ENCODE measurements at places on chromosomes 6 and 20.

DNA sequence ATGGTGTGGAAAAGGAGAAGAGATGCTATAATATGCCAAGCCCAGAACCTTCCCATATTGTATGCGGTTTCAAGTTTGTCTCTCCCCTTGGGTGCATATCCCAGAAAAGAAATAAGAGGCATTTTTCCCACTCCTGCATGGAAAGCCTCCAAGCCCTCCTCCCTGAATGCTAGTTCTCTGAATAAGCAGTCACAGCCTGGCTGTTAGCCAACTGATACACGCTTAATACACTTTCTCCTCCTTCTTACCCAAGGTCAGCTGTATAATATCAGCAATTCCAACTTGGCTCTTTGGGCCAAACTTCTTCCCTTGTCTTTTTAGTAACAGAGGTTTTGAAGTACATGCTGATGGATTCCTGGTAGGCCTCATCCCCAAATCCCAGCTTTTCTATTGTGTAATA, 440.1 kb downstream of the EPHA7 start:
- DNase-seq = no peak

- DNase-seq = no peak
Observed at GRCh38 chr6:125812394-125813292, 21.9 kb downstream of the NCOA7 start.

DNA sequence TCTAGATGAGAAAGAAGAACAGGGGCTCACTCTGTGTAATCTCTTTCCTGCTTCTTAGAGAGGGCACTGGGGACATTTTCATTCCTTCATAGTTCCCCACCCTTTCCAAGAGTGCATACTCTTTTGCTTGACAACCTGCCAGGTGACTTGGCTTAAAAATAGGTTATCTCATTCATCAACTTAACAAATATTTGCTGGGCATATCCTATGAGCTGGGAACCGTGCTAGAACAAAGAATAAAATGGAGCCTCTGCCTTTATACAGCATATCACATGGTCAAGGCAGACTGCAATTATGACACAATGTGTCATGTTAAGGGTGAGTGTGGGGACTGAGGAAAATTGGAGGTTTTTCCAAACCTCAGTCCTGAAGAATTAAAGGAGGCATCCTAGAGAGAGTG, 209.8 kb upstream of the FOXA2 start:
- DNase-seq = no peak

DNA sequence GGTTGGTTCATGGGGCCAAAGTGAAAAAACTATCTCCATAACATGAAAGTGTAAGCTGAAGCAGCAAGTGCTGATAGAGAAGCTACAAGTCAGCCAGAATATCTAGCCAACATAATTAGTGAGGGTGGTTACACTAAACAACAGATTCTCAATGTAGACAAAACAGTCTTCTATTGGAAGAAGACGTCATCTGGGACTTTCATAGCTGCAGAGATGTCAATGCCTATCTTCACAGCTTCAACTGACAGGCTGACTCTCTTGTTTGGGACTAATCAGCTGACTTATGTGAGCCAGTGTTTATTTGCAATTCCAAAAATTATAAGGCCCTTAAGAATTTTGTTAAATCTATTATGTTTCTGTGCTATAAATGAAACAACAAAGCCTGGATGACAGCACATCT, 63.2 kb downstream of the GMDS start:
- DNase-seq = no peak

DNA sequence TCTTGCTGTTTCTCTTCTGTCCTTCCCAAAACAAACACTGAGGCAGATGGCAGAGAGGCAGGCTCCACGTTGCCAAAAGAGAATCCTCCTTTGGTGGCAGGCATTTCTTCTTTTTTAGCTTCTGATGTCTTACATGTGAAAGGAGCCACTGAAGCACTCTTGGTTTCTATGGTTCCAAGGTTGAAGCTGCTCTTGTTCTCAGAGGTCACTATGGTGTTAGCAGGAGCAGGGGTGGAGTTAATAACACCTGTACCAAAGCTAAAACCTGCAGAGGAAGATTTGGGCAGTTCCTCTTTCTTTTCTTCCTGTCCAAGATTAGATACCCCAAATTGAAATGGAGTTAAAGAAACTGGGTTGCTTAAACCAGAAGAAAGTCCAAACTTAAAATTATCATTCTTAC, 28.8 kb downstream of the FAM8A1 start:
- no peak for DNase-seq

GRCh38 chr20:22348010-22348409, 236.4 kb downstream of the FOXA2 start:
- no peak for DNase-seq

DNA sequence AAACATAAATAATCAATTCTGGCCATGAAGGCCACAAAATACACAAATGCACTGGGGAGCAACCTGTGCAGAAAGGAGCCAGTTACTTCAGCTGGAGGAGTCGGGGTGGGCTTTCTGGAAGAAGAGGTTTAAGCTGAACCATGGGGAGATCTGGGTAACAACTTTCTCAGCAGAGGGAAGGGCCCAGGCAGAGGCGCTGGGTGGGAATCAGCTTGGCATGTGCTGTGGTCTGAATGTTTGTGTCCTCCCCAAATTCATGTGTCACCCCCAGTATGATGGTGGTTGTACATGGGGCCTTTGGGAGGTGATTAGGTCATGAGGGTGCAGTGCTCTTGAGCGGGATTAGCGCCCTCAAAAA, 107.9 kb downstream of the SYCP2 start:
- DNase-seq = no peak

DNA sequence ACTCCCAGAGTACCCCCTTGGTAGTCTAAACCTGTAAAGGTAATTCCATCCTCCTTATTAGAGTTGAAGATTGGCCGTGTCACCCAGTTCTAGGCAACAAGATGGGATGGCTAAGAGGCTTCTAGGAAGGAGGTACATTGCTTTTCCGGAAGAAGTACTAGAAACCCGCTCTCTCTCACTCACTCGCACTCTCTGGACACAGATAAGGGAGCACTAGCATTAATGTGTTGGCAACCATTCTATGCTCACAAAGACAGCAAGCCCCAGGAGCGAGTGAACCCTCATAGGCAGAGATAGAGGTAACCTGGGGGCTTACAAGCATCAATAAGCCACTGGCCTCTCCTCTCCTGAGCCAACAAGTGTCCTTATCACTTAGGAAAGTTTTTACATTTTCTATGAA, 503.2 kb upstream of the JARID2 start:
- no peak for DNase-seq

DNA sequence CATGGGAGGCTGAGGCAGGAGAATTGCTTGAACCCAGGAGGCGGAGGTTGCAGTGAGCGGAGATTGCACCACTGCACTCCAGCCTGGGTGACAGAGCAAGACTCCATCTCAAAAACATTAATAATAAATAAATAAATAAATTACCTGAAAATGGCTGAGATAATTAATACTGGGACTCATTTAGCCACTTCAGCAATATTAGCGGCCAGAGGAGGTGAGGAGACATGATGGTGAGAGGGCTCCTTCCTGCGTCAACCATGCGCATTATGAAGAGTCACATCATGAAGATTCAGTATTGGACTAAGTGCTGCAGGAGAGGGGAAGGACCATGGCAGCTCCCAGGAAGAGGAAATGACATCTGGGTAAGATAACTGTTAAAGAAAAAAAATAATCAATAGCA, 2.9 kb upstream of the PYGB start:
- no peak for DNase-seq

DNA sequence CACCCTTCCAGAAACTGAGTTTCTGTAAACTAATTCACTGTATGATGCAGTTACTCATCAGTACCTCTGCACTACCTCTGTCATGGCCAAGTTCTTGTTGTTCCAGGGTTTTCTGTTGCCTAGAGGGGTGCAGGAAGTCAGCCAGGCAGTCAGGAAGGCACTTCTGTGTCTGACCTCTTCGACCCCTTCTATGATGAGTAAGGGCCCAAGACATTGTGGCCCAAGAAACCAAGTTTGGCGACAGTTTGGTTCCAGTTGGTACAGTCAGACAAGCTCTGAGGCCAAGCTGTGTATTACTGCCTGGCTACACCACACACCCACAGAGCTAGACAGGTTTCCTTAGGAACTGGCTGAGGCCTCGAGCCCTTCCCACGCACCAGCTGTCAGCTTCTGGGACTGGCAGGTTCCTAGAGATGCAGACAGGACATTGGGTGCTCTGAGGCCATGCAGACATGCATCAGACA, 41.2 kb downstream of the TRAF3IP2 start:
- no peak for DNase-seq

GRCh38 chr6:130610303-130610702, 216.9 kb upstream of the SMLR1 start:
- no peak for DNase-seq

DNA sequence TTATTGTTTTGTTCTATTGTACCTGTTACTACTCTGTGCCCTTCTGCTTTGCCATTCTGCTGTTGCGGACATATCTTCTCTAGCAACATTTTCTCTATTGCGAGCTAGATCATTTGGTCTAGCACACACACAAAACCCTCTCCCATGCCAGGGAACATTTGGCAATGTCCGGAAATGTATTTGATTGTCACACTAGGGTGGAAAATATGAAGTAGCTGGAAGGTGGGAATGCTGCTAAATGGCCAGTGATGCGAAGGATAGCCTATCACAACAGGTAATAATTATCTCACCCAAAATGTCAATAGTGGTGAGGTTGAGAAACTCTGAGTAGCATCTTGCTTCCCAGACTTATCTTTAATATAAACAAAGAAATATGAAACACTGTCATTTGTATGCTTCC, 331.9 kb downstream of the HTR1B start:
- DNase-seq = no peak

- no peak for DNase-seq
Observed at GRCh38 chr6:68774843-68775242, 139.8 kb downstream of the ADGRB3 start.

DNA sequence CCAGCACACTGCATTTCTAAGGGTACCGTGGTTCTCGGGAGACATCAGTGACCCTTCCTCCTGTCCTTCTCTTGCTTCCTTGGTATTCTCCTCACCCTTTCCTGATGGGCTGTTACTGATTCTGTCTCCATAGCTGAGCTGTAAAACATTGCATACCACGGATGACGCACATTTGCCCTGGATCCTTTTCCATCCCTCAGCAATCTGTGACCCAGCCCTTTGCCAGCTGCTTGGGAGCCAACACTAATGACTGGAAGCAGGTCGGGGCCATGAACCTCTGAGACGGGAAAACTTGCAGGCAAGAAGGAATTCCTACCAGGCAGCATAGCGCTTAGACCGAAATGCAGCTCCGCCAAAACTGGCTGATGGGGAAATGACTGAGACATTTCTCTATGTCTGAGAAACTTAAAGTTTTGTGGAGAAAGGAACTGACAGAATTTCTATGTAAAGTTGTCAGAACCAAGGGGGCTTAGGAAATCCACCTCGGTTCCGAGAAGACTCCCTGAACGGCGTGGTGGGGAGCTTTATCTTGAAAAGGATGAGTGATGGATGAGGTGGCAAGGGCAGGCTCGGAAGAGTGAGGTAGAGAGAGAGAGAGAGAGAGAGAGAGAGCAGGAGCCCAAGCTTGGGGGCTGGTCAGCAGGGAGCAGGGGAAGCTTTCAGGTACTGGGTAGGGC, 19.2 kb downstream of the TUBB2B start:
- DNase-seq = no peak

GRCh38 chr6:130115036-130115435, 96.7 kb downstream of the L3MBTL3 start:
- no peak for DNase-seq

- no peak for DNase-seq
Observed at GRCh38 chr6:110643175-110643574, 166.8 kb upstream of the SLC22A16 start.

DNA sequence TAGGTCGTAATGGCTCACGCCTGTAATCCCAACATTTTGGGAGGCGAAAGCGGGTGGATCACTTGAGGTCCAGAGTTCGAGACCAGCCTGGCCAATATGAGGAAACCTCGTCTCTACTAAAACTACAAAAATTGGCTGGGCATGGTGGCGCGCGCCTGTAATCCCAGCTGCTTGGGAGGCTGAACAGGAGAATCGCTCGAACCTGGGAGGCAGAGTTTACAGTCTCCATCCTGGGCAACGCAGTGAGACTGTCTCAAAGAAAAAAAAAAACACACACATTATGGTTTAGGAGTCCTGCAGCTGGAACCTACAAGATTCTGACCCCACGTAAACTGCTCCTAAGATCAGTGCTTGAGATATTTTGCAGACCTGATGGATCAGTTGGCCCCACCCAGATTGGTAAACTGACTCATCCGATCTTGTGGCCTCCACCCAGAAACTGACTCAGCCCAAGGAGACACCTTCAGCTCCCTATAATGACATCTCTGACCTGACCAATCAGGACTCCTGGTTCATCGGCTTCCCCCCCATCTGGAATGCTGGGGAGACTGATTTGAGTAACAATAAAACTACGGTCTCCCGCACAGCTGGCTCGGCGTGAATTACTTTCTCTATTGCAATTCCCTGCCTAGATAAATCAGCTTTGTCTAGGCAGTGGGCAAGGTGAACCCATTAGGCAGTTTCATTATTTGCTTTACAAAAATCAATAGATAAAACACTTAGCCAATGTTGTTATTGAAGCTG, 96.2 kb upstream of the BTN3A2 start:
- no peak for DNase-seq

- no peak for DNase-seq
Observed at GRCh38 chr20:61708891-61709290, 356.8 kb downstream of the TAF4 start.

DNA sequence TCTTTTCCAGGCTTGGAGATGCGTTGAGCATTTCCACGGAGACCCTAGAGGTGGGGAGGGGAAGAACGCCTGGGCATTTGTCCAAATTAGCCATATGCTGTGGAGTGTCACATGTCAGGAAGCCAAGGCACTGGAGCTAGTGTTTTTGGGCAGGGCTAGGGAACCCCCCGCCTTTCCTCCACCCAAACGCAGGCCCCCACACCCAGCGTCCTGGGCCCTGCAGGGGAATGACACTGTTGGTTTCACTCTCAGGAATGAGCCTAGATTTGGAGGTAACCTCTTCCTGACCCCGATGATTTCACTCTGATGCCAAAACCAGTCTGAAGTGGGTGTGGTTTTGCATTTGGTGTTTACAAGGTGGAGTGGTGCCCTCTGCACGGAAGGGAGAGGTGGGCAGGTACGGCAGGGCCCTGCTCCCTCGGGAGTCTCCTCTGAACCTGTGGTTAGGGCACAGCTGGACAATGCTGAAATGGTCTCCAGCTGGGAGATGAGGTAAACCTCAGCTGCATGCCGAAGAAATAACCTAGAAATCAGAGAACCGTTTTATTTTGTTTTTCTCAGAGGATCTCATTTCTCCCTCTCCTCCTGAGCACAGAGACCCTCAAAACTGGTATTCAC, 29.5 kb downstream of the MTHFD1L start:
- no peak for DNase-seq

GRCh38 chr6:3163248-3163594, 5.9 kb upstream of the TUBB2A start:
- no peak for DNase-seq

GRCh38 chr6:28769626-28770402, 154.0 kb downstream of the TRIM27 start:
- DNase-seq = no peak

All from CMK (cell line).